ENCODE measurements at places on chromosomes 5 and 9. TPM values are rescaled to one million over a fixed set of nuclear protein-coding genes. Genes with fewer than 3 reads are reported as not detected.

Gene KIAA1958
- total RNA-seq: 16.9 TPM

Gene CANX
- total RNA-seq: 462 TPM

- peak; percentile 79 for DNase-seq
- no peak overlapping the region for H3K27ac ChIP-seq
- H3K4me1 ChIP-seq: peaks cover 79% of the 10 kb centered on the region
- H3K4me3 ChIP-seq: no peak overlapping the region
- H3K27me3 ChIP-seq: peaks cover 10% of the 10 kb centered on the region
Measured at GRCh38 chr9:133605856-133606707, 3.1 kb downstream of the FAM163B start.

- no peak for DNase-seq
- no peaks in the 10 kb centered on the region for H3K4me1 ChIP-seq
- H3K36me3 ChIP-seq: peaks cover 3% of the 10 kb centered on the region
- no peak overlapping the region for H3K27ac ChIP-seq
Measured at GRCh38 chr9:98427491-98427890, 172.0 kb upstream of the TBC1D2 start.

Gene CEP120
- total RNA-seq: 39.0 TPM

Gene PKD2L2
- not detected for total RNA-seq

GRCh38 chr9:72983512-72984225 is 30.8 kb upstream of the ALDH1A1 start:
- no peak overlapping the region for H3K4me3 ChIP-seq
- no peak for DNase-seq
- H3K4me1 ChIP-seq: no peaks in the 10 kb centered on the region
- H3K27me3 ChIP-seq: no peaks in the 10 kb centered on the region
- H3K36me3 ChIP-seq: no peaks in the 10 kb centered on the region

DNA sequence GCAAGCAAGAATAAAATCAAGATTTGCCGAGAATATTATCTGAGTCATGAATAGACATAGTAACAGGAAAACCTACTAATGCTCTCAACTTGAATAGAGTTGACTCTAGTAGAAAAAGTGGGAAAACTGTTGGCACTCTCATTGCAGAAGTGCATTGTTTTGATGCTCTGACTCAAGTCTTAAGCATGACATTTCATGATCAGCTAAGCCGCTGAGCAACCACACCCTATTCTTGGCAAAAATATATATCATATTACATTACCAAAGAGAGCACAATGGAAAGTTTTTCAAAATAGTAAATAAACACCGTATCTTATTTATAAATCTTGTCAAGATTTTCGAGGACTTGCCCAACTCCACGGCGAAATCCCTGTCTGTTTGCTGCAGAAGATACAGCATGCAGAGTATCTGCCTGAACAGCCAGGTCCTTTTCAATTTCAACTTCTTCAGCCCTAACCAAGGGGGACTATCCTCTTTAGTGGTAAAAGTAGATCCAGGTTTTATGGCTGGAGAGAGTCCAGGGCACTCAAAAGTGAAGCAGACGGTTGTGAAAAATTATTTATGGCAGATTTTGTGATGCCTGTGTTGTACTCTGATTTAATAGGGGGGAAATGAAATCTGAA is 13.9 kb upstream of the ADAMTSL1 start:
- no peaks in the 10 kb centered on the region for H3K36me3 ChIP-seq
- no peaks in the 10 kb centered on the region for H3K4me1 ChIP-seq
- no peak overlapping the region for H3K4me3 ChIP-seq

Gene TMEM245
- 82.8 TPM for total RNA-seq

GRCh38 chr5:160461378-160461777 is 39.7 kb downstream of the PTTG1 start:
- H3K27me3 ChIP-seq: peaks cover under 1% of the 10 kb centered on the region
- no peak overlapping the region for H3K27ac ChIP-seq
- H3K36me3 ChIP-seq: no peaks in the 10 kb centered on the region

DNA sequence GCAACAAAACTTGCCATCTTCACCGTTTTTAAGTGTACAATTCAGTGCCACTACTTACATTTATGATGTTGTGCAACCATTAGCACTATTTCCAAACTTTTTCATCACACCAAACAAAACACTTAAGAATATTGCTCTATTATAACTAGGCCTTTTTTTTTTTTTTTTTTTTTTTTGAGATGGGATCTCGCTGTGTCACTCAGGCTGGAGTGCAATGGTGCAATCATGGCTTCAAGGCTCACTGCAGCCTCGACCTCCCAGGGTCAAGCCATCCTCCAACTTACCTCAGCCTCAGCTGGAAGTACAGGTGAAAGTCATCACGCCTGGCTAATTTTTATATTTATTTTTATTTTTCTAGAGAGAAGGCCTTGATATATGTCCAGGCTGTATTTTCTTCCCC is 22.3 kb upstream of the LMNB1 start:
- no peak overlapping the region for H3K4me3 ChIP-seq
- no peaks in the 10 kb centered on the region for H3K4me1 ChIP-seq
- H3K27me3 ChIP-seq: no peaks in the 10 kb centered on the region
- H3K36me3 ChIP-seq: no peaks in the 10 kb centered on the region

Gene ANKRD33B
- 8.1 TPM for total RNA-seq

DNA sequence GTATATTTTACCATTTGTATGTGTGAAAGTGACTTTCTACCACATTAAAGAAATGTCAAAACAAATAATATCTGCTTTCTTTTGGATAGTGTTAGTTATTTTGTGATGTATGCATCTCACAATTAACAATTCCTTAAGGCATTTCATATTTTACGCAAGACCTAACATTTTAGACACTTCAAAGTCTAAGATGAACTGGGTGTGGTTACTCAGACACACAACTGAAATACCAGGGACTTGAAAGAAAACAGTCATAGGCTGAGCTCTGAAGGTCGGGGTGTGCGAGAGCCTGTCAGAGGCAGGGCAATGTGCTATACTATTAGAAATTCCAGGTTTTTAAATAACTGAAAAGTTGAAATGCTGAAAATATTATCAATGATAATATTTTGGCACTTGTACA is 44.5 kb upstream of the ZNF622 start:
- no peak overlapping the region for H3K27ac ChIP-seq
- no peaks in the 10 kb centered on the region for H3K4me1 ChIP-seq
- no peak overlapping the region for H3K4me3 ChIP-seq
- H3K36me3 ChIP-seq: no peaks in the 10 kb centered on the region
- no peaks in the 10 kb centered on the region for H3K27me3 ChIP-seq

- no peak overlapping the region for H3K27ac ChIP-seq
- H3K27me3 ChIP-seq: no peaks in the 10 kb centered on the region
- DNase-seq: no peak
- H3K36me3 ChIP-seq: no peaks in the 10 kb centered on the region
- no peak overlapping the region for H3K4me3 ChIP-seq
Measured at GRCh38 chr9:68979538-68980314, 34.2 kb downstream of the PRKACG start.

GRCh38 chr5:135711911-135712310 is 122.6 kb upstream of the SLC25A48 start:
- no peak overlapping the region for H3K4me3 ChIP-seq
- no peaks in the 10 kb centered on the region for H3K27me3 ChIP-seq
- DNase-seq: no peak

DNA sequence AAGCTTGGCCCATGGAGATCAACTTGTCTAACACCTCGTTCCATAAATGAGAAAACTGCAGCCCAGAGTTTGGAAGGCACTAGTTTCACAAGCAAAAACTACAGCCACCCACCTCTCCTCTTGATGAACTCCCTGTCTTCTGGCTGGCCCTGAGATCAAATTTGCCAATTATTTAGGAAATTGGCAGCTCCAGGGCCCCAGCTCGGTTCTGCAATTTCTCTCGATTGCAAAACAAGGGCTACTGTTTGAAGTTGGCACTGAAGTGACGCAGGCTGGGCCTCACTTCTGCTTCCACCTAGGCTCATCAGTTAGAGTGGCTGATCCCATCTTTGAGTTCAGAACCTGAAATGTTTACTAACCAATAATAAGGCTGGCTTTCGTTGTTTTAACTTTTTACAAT is 3.7 kb upstream of the GPX3 start:
- peaks cover 12% of the 10 kb centered on the region for H3K4me1 ChIP-seq
- DNase-seq: no peak
- no peaks in the 10 kb centered on the region for H3K27me3 ChIP-seq
- no peak overlapping the region for H3K4me3 ChIP-seq
- no peaks in the 10 kb centered on the region for H3K36me3 ChIP-seq

Gene TAS2R1
- total RNA-seq: 0.94 TPM

Gene BARHL1
- not detected for total RNA-seq

- H3K4me1 ChIP-seq: peaks cover 7% of the 10 kb centered on the region
- no peak overlapping the region for H3K4me3 ChIP-seq
- H3K36me3 ChIP-seq: no peaks in the 10 kb centered on the region
- DNase-seq: peak; percentile 25
- peak overlapping the region; percentile 53 for H3K27ac ChIP-seq
Measured at GRCh38 chr5:9455826-9456434, 89.9 kb downstream of the SEMA5A start.

GRCh38 chr5:76982450-76982849 is 29.6 kb downstream of the CRHBP start:
- H3K27me3 ChIP-seq: no peaks in the 10 kb centered on the region
- no peaks in the 10 kb centered on the region for H3K4me1 ChIP-seq
- H3K27ac ChIP-seq: no peak overlapping the region
- no peak for DNase-seq
- H3K4me3 ChIP-seq: no peak overlapping the region
